ENCODE measurements at places on chromosomes 16 and 17.

GRCh38 chr16:23702951-23703350, 10.1 kb downstream of the ERN2 start:
- no peak overlapping the region for H3K27ac ChIP-seq
- no peak overlapping the region for H3K4me3 ChIP-seq
- H3K27me3 ChIP-seq, result no peaks in the 10 kb centered on the region
- no peak for DNase-seq
- no peaks in the 10 kb centered on the region for H3K36me3 ChIP-seq

GRCh38 chr17:28916302-28916934, 13.5 kb upstream of the DHRS13 start:
- no peak overlapping the region for H3K4me3 ChIP-seq
- no peak overlapping the region for H3K27ac ChIP-seq
- no peaks in the 10 kb centered on the region for H3K36me3 ChIP-seq
- no peaks in the 10 kb centered on the region for H3K27me3 ChIP-seq
- DNase-seq, result no peak

- peak overlapping the region; percentile 22 for H3K27ac ChIP-seq
- no peaks in the 10 kb centered on the region for H3K36me3 ChIP-seq
- DNase-seq, result no peak
- H3K4me1 ChIP-seq, result peaks cover 52% of the 10 kb centered on the region
- no peaks in the 10 kb centered on the region for H3K27me3 ChIP-seq
Observed at GRCh38 chr17:29572691-29573557, 4.4 kb downstream of the TP53I13 start.

DNA sequence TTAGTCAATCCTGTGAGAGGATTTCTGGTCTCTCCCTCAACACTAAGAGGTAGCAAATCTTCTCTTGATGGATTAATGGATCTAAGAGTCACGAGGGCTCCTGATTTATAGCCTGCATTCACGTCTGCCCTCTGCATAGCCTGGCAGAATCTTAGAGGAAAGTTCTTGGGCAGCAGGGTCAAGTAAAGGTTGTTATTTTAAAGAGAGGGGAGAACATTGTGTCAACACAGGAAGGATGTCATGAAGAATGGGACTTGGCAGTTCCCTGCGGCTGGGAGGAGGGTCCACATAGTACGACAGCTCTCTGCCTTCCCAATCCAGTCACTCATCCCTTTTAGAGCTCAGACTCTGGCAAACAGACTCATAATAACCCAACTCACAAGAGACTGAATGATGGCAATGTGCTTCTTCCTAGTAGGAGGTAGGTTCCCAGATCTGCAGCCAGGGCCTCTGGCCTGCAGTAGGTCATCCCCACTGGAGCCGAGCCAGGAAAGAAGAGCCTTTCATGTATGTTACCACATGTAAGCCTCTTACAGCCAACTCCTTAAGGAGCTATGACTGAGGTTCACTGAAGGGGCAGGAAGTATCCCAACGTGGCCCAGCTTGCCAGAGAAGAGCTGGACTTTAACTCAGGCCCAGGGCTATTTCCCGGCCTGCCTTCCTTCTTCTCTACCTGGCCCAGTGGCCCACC, 25.4 kb upstream of the RPTOR start:
- no peak overlapping the region for H3K27ac ChIP-seq
- H3K4me1 ChIP-seq, result no peaks in the 10 kb centered on the region
- H3K4me3 ChIP-seq, result no peak overlapping the region
- no peaks in the 10 kb centered on the region for H3K36me3 ChIP-seq
- H3K27me3 ChIP-seq, result no peaks in the 10 kb centered on the region
- DNase-seq, result no peak

GRCh38 chr17:76921340-76922036, 53.3 kb downstream of the MGAT5B start:
- H3K4me1 ChIP-seq, result no peaks in the 10 kb centered on the region
- no peaks in the 10 kb centered on the region for H3K27me3 ChIP-seq
- H3K36me3 ChIP-seq, result no peaks in the 10 kb centered on the region
- no peak overlapping the region for H3K4me3 ChIP-seq
- H3K27ac ChIP-seq, result no peak overlapping the region

- DNase-seq, result no peak
- peaks cover 65% of the 10 kb centered on the region for H3K4me1 ChIP-seq
- H3K4me3 ChIP-seq, result peak overlapping the region; percentile 17
- no peaks in the 10 kb centered on the region for H3K27me3 ChIP-seq
Observed at GRCh38 chr17:50100921-50101345, 5.8 kb downstream of the PDK2 start.

GRCh38 chr17:27585153-27585681, 45.8 kb upstream of the LGALS9 start:
- DNase-seq, result no peak
- H3K27me3 ChIP-seq, result no peaks in the 10 kb centered on the region
- H3K27ac ChIP-seq, result no peak overlapping the region
- no peaks in the 10 kb centered on the region for H3K36me3 ChIP-seq
- no peak overlapping the region for H3K4me3 ChIP-seq

DNA sequence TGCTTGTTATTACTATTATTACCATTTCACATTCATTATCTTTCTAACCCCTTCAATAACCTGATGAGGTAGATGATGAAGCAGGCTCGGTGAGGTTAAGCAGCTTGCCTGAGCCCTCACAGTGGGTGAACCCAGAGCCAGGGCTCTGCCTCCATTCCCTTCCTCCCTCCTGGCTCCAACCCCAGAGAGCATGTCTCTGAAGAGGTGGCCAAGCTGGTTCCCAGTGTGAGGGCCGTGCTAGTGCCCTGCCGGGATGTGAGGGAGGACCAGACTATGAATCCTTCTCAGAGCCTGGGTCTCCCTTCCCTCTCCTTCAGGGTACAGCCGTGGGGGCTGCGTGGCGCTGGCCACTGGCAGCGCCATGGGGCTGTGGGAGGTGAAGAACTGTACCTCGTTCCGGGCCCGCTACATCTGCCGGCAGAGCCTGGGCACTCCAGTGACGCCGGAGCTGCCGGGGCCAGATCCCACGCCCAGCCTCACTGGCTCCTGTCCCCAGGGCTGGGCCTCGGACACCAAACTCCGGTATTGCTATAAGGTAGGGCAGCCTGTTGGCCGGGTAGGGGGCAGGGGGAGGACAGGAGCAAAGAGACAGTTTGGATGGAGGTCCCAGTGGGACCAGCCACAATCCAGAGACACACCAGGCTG, 49.6 kb downstream of the MRC2 start:
- no peaks in the 10 kb centered on the region for H3K36me3 ChIP-seq
- no peak overlapping the region for H3K4me3 ChIP-seq
- no peak for DNase-seq
- no peak overlapping the region for H3K27ac ChIP-seq
